ENCODE measurements at places on chromosomes 7 and 10.

GRCh38 chr7:333393-333764 lies 43.4 kb downstream of the FOXL3 start:
- no peak for DNase-seq

- no peak for DNase-seq
Measured at GRCh38 chr7:99137411-99138180, 6.3 kb downstream of the SMURF1 start.

DNA sequence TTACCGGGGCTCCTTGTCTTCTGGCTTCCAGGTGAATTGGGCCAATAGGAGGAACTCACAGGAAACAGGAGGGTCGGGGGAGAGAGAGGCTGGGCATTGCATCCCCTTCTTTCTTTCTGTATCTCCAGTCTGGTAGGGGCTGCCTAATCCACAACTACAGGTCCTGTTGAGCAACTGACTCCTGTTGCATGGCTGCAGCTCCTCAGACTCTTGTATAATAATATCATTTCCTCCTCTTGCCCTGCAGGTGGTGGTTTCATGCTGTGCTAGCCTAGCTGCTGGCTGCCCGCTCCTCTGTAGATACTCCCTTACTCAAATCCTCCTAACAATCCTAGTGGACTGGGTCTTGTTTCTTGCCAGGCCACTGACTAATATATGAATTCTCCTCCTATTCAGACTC lies 276.5 kb upstream of the SMIM30 start:
- DNase-seq: no peak

GRCh38 chr10:77564731-77565589 lies 72.6 kb downstream of the KCNMA1 start:
- DNase-seq: no peak

- no peak for DNase-seq
Measured at GRCh38 chr10:51447119-51447518, 252.3 kb downstream of the CSTF2T start.

DNA sequence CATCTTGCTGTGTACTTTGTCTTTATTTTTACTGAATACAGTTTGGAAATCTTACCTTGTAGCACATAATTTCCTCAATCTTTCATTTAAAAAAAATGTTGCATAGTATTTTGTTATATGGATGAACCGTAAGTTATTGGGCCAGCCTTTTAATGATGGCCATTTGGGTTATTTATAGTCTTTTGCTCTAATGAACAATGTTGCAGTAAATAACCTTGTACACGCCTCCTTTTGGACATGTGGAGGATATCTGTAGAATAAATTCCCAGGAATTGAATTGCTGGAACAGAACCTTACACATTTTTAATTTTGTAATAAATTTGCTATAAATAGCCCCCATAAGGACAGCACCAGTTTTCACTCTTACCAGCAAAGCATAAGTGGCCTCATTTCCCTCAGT lies 12.7 kb upstream of the PRF1 start:
- DNase-seq: no peak

DNA sequence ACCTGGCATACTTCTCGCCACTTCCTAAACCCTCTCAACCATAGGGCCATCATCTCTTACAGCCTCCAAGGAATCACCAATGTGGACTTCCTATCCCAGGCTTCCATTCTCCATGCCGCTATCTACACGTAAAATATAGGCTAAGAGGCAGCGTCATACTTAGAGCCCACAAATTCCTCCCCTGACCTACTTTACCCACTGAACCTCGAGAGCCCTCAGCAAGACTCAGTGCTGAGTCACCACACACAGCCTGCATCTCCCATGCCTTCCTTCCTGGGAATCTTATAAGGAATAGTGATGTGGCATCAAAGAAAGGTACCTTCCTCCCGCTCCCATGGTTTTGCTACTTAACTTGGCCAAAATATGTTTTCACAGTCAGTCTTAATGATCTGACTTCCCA lies 435.6 kb upstream of the NFE2L3 start:
- no peak for DNase-seq
